ENCODE measurements at places on chromosomes 3 and 15.

DNA sequence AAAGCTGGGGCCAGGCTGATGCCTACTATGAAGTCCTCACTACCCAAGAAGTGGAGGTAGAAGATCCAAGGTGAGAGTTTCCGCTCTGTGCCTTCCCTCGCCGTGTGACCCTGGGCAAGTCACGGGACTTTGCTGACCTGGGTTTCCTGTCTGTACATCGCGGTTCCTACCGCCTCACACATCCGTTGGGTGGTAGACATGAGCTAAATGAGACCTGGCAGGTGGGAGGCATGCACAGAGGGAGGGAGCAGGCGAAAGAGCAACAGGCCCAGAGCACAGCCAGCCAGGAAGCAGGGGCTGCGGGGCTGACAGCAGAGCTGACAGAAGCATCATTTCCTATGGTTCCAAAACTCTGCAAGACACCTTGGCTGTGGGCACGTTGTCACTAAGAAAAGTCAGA, 157.3 kb upstream of the BHLHE40 start:
- no peak for DNase-seq

GRCh38 chr15:82047453-82048400, 1.9 kb upstream of the MEX3B start:
- no peak for DNase-seq

- no peak for DNase-seq
Measured at GRCh38 chr15:35088329-35088728, 3.2 kb upstream of the NANOGP8 start.

GRCh38 chr3:129518038-129518561, 10.3 kb upstream of the RHO start:
- DNase-seq: no peak

GRCh38 chr3:135539854-135540253, 425.7 kb upstream of the PPP2R3A start:
- no peak for DNase-seq

Data from HuH-7 (cell line).